ENCODE measurements at places on chromosomes 13 and 19.

GRCh38 chr13:87792878-87793277 is 121.7 kb downstream of the SLITRK5 start:
- no peak for DNase-seq

DNA sequence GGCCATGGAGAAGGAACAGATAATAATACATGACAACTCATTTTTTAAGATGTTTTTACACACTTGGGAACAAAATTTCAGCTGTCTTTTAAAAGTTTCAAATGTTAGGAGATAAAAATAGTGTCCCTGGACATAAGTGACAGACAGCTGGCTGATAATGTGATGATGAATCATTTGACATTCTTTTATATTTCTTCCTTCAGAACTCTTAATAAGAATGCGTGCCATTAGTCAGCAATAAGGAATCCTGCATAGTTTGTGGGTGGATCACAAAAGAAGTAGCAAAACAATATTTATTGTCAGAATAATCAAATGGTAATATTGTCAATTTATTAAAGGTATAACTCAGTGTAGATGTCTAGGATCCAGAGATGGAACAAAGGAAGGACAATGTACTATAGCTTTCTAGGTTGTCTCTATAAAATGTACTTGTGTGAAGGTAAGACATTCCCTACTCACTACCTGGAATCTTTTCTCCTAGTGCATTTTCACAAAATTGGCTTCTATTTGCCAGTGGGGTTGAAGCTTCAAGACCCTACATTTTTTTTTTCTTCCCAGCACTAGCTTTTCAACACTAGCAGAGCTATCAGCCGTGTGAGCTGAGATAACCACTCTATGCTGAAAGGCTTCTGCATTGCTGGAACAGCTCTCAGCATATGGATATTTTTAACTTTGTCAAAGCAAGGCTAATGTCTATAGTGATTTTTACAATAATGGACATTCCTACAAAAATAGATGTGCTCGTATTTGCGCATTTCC is 175.6 kb upstream of the SLITRK6 start:
- DNase-seq, result no peak

DNA sequence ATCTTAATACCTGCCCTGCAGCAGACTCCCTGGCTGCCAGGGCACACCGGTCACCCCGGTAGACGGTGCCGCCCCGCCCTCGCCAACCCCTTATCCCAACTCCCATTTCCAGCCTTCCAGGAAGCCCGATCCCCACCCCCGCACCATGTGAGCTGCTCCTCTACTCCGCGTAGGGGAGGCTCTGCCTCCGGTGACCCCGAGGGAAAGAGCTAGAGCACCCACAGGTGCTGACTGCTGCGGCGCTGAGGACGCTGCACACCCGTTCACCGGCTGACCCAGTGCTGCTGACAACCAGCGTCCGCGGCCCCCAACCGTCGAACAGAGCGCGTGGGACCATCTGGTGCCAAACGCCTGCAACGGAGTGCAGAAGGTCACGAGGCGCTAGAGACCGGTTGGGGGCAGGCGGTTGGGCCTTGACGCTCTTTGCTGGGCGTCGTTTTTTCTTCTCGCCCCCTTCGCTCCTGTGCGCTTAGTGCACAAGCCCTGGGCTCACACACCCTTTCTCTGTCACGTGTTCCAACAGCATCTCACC is 59.6 kb upstream of the ZNF599 start:
- no peak for DNase-seq

DNA sequence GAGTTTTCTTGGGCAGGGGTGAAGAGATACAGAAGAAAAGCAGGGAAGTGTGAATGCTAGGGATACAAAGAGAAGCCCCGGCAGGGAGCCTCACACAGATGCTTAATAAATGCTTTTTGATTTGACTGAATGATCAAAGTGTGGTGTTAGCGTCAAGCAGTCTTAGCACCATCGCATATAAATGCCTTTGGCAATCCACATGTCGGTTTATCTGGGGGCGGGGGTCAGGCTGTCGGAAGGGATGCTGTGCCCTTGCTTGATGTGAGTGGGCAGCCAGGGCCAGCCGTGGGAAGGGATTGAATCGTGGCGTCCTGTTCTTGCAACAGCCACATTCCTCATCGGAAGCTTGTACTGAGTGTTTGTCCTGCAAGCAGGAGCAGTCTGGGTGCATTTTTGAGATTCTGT is 173.1 kb downstream of the LACC1 start:
- no peak for DNase-seq
